ENCODE measurements at places on chromosomes 2 and 18. TPM values are rescaled to one million over a fixed set of nuclear protein-coding genes. Genes with fewer than 3 reads are reported as not detected.

- DNase-seq: no peak
Observed at GRCh38 chr2:71680925-71681324, 227.6 kb downstream of the DYSF start.

DNA sequence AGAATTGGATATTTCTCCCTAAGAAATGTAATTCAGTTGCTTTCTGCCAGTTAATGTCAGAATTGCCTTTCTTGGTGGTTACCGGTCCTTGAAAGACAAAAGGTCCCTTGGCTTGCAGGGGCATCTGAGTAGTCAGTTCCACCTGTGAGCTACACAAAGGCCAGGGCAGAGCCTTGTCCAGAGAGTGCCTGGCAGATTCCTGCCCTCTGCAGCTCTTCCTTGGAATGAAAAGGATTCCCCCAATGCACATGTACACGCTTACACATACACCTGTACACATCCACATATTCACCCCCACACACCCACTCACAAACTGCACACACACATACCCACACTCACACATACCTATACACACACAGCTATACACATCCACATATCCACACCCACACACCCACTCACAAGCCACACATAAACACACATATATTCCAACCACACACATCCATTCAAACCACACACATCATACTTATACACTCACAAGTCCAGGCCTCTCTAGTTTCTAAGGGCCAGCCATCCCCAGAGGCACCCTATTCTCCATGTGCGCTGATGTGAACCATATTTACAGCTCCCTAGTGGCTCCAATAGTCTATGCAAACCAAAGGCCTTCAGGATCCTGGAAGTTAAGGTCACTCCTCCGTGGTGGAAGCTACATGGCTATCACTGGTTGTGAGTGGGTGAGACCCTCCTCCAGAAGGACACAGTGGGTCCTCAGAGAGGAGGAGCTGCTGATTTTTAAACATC, 9.6 kb downstream of the CYRIA start:
- DNase-seq: no peak

CCT4 gene
- total RNA-seq: 114 TPM

ABCB11 gene
- total RNA-seq: not detected
